Activated CD4-positive, alpha-beta T cell treated with anti-CD3 and anti-CD28 coated beads for 24 hours (primary cell): ENCODE measurements at places on chromosomes 2 and 18.

GRCh38 chr2:150482111-150482510 is 5.4 kb downstream of the RND3 start:
- no peak for DNase-seq

- no peak for DNase-seq
These were observed 58.2 kb upstream of the DSEL start for GRCh38 chr18:67574749-67575148.

GRCh38 chr2:151845884-151846283 is 17.7 kb upstream of the ARL5A start:
- DNase-seq, result no peak

DNA sequence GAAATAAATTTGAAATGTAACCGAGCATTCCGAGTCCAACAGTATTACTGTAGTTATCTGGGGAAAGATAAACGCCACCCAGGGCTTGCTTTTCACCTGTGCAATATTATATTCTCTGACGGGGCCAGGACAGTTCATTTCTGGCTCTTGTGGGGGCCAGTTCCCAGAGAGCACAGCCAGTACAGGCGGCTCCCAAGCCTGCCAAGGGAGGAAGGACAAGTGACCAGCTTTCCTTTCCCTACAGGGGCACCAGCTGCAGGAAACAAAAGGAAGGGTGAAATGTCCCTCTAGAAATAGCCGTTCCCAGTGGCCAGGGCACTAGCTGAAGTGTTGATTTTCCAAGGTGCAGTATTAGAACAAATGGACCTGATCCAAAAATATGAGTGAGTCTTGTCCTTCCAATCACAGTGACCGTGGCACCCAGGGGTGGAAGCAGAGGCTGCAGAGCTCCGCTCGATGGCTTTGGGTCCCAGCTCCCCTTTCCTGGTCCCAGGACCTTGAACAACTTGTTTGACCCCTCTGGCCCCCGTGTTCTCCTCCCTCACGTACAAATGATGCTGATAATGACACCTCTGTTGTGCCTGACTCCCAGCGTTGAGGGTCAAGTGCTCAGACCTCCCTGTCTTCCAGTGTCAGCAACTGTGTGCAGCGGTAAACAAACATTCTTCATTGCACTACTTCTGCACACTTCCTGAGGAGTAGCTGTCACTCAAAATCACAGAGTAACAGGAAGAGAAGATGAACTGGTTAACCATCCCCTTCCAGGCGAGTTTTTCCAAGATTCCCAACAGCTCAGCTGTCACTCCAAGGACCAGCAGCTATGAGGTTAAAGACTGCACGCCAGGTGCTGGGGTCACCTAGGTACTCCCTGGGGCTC is 40.9 kb downstream of the GYPC start:
- no peak for DNase-seq

DNA sequence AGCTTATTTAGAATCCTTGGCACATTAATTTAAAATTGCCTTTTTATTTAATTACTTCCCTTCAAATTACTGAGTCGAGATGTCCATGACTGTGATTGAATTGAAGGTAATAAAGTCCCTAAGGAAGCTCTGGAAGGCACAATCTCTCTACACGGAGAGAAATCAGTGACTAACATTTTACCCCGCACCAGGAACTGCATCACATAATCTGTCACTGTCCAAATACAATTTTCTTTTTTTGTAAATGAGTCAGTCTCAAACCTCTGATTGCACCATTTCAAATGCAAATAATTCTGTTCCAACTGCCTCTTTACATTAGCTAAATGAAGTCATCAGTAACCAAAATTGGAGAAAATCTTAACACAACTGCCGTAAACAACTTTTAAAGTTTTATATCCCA is 311.9 kb downstream of the CCDC178 start:
- no peak for DNase-seq

DNA sequence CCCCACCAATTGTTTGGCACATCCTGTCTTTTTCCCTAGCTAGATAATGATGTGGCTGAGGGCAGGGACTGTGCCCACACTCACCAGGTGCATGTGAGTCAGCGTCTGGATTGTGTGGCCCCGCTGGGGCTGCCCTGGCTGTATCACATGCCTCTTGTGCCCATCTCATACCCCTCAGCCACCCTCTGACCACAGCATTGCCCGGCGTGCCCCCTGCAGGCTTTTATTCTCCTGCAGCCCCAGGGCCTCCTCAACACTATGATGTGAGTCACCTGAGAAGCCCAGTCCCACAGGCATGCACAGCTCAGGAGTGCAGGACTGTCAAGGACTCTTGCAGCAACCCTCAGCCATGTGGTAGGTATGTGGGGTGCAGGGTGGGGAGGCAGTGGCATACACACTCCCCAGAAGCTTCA is 14.8 kb upstream of the STEAP3 start:
- DNase-seq, result no peak

GRCh38 chr18:27797484-27797883 is 379.4 kb downstream of the CDH2 start:
- DNase-seq, result no peak

DNA sequence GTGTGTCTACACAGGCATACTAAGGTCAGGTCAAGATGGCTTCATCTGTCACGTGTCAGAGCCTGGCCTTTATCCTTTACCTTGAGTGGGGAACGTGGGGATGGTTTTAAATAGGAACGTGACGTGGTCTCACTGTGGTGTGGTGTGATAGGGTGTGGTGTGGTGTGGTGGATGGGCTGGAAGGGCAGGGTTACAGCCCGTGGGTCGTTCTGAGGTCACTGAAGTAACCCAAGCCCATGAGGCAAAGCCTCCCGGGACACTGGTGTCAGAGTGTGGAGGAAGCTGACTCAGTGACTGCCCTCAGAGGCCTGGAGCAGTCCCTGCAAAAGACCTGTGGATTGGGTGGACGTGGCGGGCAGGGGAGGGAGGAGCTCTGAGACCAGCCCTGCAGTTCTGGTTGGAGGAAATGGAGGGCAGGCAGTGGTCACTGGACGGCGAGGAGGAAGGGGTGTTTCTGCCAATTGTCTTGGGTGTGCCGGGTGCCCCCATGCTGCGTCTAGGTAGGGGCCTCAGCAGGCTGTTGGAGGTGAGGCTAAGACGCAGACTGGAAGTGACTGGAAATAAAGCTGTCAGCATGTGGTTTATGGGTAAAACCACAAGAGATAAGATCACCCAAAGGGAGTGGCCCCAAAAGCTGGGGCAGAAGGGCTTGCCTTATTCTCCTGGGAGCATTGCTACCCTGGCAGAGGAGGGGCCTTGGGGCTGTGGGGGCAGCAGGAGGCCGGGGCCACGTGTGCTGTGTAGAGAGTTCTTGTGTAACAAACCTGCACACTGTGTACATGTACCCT is 84.8 kb downstream of the SH3RF3 start:
- peak; percentile 32 for DNase-seq

DNA sequence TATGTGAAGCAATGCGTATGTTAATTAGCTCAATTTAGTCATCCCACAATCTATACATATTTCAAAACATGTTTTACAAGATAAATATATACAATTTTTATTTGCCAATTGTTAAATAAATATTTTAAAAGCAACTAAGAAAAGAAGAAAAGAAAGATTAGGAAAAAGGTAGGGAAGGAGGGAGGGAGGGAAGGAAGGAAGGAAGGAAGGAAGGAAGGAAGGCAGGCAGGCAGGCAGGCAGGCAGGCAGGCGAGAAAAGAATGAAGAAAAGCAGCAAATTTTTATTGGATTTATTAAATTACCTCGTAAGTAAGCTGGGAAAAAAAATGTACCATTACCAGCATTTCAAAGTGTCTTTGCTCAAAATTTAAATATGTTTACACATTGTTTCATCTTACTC is 30.5 kb downstream of the NOL4 start:
- no peak for DNase-seq

DNA sequence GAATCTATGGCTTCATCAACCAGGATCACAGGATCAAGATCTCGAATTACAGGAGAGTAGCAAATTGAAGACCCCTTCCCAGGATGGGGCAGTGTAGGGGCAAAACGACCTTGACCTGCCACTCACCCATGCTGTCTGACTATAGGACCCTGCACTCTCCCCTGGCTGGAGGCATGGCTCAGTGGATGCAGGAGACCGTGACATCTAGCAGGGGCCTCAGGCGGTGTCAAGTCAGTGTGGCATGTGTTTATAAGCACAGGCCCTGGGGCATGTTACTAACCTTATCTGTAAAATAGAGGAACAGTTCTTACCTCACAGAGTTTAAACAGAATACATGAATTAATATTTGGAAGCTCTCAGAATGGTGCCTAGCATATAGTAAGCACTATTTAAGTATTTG is 3.5 kb downstream of the HAAO start:
- DNase-seq, result no peak

DNA sequence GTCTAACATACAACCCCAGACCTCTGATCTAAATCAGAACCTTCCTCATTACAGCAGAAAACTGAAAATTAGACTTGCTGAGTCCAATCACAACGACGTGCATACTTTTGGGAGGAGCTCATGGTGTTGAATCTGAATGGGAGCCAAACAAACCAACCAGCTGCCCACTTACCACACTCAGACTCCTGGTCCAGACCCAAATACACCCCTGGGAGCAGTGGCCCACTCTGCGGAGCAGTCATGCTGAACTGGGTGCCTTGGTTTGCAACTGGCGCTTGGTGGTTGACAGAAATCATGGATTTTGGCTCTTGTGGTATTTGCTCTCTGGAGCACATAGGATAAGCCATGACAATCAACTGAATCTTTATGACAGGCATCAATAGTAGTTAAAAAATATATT is 253.6 kb upstream of the TNP1 start:
- no peak for DNase-seq
